ENCODE measurements at places on chromosomes 16 and 17.

- no peak for DNase-seq
Measured at GRCh38 chr17:2700030-2700490, 11.5 kb downstream of the CLUH start.

GRCh38 chr16:54326266-54326662 lies 39.7 kb upstream of the IRX3 start:
- DNase-seq: no peak

DNA sequence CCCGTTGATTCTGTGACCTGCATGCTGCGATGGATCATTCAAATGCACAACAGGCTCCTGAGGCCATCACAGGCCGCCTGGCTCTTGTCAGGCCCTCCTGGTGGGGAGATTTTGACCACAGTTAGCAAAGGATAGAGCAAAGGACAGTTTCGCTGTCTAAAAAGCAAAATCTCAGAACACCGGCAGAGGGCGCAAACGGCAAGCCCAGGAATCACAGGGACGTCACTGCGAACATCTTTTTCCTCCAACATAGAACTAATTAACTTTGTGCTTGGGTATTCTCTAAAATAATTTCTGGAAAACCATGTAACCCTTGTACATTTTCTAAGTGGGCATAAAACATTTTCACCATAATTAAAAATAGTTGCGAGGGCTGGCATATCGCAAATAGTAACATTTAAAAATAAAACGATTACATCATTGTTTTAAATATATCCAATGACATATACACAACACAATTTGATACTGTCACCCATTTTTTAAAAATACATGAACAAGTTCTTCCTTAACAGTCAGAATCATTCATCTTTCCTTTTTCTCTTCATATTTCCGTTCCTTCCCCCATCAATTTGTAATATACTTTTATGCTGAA lies 19.7 kb upstream of the SLC47A1 start:
- DNase-seq: no peak

- DNase-seq: no peak
Measured at GRCh38 chr16:66275775-66276428, 90.6 kb upstream of the CDH5 start.

DNA sequence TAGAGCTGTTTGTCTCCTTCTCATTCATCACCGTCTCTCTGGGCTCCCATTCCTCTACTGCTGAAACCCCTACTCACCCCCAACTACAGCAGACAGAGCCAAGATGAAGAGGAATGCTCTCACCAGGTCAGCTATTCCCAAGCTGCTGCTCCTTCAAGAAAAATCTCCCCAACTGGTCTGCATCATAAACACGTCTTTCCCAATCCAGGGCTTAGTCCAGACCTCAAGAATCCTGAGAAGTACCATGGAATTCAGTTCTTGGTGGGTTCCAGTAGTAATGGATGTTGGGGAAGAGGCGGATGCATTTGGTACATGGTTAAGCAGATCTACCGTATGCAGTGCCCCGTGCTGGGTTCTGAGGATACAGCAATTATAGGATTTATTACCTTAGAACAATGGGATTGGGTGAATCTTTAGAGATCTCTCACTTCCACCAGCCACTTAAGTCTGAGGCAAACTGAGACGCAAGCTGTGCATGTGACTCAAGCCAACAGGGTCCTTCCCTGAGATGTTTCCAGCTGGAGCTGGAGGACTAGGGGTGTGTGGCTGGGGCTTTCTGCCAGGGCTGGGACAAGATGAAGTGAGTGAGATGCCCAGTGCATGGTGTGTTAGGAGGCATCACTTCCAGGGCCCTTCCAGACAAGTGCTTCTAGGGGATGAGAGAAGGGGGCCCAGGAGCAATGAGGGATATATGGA lies 232.7 kb upstream of the CDH5 start:
- DNase-seq: no peak

DNA sequence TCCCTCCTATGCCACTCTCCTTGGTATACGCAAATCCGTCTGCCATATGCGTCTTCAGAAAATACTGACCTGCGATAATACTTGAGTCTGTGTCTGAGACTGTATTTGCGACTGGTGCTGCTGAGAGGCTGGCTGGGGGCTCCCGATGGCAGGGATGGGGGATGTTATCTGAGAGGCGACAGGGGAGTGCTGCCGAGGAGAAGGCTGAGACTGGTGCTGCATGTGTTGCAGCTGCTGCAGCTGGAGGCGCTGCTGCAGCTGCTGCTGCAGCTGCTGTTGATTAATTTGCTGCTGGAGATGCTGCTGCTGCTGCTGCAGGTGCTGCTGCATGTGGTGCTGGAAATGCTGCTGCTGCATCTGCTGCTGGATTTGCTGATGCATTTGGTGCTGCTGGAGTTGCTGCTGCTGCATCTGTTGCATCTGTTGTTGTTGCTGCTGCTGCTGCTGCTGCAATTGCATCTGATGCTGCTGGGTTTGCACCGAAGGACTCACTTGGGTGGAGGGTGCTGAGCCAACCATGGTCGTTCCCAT lies 107.7 kb downstream of the TOX3 start:
- no peak for DNase-seq

- no peak for DNase-seq
Measured at GRCh38 chr17:72608436-72608835, 484.1 kb downstream of the SLC39A11 start.

DNA sequence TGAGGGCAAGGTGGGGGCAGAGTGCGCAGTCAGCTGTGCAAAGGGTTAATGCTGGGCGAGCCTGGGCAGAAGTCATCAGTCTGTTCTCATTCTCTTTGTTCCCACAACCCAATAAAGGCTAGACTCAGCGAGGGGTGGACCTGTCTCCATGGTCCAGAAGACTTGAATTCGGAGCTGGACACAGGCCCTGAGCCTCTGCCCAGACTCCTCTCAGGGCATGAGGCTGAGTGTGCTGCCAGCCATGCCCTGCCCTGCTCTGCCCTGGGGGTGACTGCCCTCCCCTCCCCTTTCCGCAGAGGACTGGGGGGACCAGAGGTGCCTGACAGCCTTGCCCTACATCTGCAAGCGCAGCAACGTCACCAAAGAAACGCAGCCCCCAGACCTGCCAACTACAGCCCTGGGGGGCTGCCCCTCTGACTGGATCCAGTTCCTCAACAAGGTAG lies 54.5 kb downstream of the MRC2 start:
- peak; percentile 19 for DNase-seq

DNA sequence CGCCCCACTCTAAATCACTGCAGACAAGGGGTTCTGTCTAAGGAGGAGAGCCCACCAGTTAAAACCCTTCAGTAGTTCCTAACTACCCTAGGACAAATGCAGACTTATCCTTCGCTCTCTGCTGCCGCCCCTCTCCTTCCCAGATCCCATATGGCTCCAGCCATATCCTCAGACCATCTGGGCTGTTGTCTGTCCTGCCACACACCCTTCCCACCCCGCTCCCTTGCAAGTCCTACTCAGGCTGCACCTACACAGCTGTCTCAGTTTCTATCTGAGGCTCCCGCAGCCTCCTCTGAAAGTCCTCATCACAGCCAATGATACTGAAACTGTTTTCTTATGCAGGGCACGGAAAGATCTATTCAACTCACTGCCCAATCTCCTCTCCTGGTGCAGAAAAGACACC lies 720 bp upstream of the BCKDK start:
- DNase-seq: no peak

GRCh38 chr16:8241408-8241807 lies 348.9 kb downstream of the TMEM114 start:
- no peak for DNase-seq

- DNase-seq: no peak
Measured at GRCh38 chr16:27628241-27628942, 78.4 kb downstream of the KATNIP start.

GRCh38 chr17:77375108-77375916 lies 234.5 kb downstream of the SEC14L1 start:
- DNase-seq: no peak

- no peak for DNase-seq
Measured at GRCh38 chr17:82333279-82334171, at the start of gene SECTM1. Gene SECTM1 (minus strand): TSS chr17:82333766. CDS start chr17:82327240, 6,526 bp downstream.

- DNase-seq: no peak
Measured at GRCh38 chr16:1509307-1510221, 16.4 kb downstream of the TELO2 start.

DNA sequence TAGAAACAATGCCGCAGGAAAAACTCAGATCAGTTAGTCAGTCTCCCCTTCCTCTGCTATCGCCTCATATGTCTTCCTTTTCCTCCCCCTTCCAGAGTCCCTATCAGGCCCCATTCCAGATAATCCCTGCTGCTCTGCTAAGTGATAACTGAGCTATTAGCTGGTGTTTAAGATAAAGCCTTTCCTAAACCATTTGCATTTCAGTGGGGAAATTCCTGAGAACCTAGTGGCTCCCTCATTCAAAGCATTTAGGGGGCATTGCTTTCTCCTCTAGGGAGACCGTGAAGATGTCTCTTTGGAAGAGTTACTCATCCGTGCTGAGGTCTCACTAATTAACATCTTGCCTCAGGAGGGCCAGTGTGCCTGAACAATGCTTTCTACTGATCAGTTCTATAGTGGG lies 401.6 kb downstream of the NPIPA7 start:
- no peak for DNase-seq

DNA sequence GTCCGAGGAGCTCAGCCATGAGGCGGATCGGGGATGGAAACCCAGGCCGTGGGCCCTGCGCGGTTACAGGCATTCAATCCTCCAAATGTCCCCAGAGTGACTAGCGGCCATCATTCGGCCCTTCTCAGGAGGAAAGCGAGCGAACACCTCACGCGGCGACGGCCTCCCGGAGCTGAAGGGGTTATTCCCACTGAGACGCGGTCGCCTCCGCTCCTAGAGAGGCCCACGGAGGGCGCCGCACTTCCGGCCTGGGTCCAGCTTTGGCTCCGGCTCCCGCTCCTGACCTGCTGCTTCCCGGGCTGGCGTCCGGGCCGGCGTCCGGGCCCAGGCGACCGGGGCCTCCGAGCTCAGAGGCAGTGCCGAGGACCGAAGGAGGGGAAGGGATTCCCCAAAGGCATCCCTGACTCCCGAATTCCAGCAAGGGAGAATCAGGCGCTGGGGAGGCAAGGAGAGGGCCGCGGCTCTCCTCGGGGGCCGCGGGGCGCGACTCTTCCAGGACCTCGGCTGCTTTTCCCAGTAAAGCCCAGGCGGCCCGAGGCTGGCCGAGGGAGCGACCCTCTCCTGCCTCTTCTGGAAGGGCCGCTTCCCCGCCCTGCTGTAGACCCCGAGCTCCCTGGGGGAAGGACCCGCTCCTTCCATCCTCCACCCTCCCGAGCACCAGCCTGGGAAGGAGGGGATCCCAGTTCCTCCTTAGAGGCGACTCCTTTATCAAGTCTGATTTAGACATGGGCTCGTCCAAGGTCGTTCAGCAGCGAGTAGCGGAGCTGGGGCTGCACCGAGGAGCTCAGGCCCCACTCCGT lies 18.6 kb upstream of the ZNF629 start:
- peak; percentile 86 for DNase-seq

GRCh38 chr16:76502063-76502462 lies 224.9 kb downstream of the CNTNAP4 start:
- no peak for DNase-seq

DNA sequence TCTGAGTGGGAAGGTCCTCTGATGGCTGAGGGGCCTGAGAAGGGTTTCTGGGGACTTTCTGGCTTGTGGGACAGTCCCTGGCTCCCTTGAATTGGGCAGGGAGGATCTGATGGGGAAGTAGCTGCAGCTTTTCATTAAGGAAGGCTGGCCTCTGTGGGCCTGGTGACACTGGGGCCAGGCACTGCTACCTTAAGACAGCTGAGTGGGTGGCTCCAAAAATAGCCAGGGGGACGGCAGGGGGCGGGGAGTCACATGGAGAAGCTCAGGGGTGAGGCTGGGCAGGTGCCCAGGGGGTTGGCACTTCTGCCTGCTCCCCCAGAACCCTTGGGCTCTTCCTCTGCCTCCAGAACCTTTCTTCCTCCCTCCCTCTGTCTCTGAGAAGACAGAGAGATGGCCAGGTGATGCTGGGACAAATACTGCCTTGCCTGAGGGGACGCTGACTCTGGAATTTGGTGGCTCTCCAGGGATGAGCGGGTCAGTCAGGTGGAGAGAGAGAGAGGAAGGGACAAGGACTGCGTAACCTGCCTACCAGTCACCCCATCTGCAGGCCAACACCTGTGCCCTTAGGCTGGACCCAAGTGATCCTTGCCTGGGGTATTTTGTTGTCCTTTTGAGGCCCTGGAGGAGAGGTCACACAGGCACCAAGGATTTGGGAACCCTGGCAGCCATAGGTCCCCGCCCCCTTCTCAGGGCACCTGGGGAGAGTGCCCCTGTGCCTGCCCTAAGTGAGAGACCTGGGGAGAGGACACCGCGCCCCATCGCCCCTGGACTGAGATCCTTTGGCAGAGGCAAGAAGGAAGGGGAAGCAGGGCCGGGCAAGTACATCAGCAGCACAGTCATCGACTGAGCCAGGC lies 1.7 kb upstream of the SGCA start:
- DNase-seq: no peak

- DNase-seq: no peak
Measured at GRCh38 chr16:57534337-57534880, 2.0 kb downstream of the CCDC102A start.

DNA sequence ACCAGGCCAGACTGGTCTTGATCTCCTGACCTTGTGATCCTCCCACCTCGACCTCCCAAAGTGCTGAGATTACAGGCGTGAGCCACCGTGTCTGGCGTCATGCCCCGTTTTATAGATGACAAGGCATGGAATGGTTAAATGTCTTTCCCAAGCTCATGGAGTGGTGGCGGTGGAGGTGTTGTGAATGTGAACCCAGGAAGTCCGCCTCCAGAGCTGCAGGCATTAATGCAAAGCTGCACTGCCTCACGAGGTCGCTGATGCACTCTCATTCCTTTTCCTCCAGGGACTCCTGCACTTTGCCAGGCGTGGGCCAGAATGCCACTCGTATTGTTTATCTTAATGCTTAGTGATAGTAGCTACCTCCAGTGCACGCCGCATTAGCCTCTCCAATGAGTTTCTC lies 149.6 kb downstream of the WWOX start:
- DNase-seq: no peak

GRCh38 chr17:8468127-8468526 lies 32.4 kb downstream of the NDEL1 start:
- DNase-seq: peak; percentile 26

DNA sequence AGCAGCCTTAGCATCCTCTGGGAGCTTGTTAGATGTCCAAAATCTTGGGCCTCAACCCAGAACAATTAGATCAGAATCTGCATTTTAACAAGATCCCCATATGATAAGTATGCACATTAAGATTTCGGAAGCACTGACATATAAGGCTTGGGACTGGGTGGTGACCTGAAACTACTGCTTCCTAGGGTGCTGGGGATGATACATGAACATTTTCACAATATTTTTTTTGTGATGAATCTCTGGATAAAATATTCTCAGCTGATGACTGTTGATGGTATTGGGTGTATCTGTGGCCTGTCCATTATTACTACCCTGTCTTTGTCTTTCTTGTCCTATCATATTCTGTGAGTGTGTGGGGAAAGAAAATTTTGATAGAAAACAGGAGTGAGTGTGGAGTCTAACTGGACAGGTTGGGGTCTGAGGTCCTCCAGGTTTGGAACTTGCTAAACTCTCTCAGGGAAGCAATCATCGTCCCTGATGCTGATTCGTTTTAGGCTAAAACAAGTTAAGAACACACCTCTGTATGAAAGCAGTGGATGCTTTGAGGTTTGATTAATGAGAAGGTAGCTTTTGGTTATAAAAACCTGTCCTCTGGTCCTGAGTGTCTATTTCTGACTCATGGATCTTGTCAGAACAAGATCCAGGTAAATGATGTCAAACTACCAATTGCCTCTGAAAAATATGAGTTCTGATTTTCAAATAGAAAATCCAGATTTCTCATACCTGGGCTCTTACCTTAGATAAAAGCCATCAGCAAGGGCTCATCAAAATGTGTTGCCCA lies 23.2 kb downstream of the KRT23 start:
- DNase-seq: no peak

Data from C1 segment of cervical spinal cord (tissue), 14 donors.